ENCODE measurements at places on chromosomes 1 and 21.

- no peak for DNase-seq
Measured at GRCh38 chr1:191582169-191582568, 576.1 kb upstream of the RGS18 start.

- DNase-seq: no peak
Measured at GRCh38 chr1:40003156-40004093, 37.1 kb upstream of the CAP1 start.

- no peak for DNase-seq
Measured at GRCh38 chr1:55284856-55285255, 69.7 kb upstream of the USP24 start.

- no peak for DNase-seq
Measured at GRCh38 chr1:159291424-159291823, 10.7 kb upstream of the FCER1A start.

- no peak for DNase-seq
Measured at GRCh38 chr1:19757641-19758040, 42.1 kb downstream of the TMCO4 start.

- peak; percentile 48 for DNase-seq
Measured at GRCh38 chr1:147892731-147893214, 9.8 kb upstream of the GJA8 start.

- DNase-seq: no peak
Measured at GRCh38 chr1:22773981-22774832, 63.6 kb downstream of the EPHB2 start.

DNA sequence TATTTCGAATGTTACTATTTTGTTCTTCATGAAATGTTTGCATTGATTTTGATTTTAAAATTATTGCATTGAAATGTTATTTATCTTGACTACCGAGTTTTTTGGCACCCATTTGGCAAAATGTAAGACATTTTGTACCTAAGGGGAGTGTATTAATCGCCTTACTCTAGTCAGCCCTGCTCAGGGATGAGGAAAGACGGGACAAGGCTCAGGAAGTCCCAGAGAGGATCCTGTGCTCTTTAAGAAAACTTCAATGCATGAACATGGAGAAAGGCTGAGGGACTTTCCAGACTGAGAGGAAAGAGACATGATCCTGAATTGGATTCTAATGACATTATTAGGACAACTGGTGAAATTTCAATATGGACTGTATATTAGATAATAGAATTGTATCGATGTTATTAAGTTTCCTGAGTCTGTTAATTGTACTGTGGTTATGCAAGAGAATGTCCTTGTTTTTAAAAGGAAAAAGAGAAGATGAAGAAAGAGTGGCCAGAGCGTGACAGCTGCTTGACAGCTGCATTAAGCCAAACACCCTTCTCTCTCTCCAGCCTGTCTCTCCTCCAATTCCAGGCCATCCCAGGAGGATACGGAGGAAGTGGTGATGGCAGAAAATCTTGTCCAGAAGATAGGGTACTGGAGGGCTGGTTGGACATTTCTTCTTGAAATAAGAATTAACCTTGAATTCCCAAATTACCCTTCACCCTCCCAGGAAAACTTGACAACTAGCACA is 66.0 kb downstream of the PLEKHA6 start:
- DNase-seq: no peak

- DNase-seq: no peak
Measured at GRCh38 chr1:246447501-246447900, 59.6 kb downstream of the SMYD3 start.

DNA sequence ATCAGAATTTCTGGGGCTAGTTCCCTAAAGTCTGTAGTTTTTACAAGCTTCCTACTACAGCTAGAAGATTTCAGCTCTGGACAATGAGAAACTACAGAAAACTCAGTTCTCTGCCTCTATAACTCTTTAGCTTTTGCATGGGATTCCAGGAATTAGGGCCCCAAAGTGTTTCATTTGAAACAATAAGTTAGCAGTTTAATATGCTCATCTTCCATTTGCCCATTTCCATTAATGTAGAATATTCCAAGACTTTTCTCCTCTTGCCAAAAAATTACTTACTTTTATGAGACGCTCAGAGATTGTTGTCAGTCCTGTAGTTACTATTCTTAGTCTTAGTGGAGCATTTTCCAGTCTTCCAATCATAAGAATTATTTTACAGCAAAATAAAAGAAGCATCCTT is 719.9 kb downstream of the ADGRL2 start:
- DNase-seq: no peak

- no peak for DNase-seq
Measured at GRCh38 chr1:33966346-33967141, 102.7 kb downstream of the HMGB4 start.

DNA sequence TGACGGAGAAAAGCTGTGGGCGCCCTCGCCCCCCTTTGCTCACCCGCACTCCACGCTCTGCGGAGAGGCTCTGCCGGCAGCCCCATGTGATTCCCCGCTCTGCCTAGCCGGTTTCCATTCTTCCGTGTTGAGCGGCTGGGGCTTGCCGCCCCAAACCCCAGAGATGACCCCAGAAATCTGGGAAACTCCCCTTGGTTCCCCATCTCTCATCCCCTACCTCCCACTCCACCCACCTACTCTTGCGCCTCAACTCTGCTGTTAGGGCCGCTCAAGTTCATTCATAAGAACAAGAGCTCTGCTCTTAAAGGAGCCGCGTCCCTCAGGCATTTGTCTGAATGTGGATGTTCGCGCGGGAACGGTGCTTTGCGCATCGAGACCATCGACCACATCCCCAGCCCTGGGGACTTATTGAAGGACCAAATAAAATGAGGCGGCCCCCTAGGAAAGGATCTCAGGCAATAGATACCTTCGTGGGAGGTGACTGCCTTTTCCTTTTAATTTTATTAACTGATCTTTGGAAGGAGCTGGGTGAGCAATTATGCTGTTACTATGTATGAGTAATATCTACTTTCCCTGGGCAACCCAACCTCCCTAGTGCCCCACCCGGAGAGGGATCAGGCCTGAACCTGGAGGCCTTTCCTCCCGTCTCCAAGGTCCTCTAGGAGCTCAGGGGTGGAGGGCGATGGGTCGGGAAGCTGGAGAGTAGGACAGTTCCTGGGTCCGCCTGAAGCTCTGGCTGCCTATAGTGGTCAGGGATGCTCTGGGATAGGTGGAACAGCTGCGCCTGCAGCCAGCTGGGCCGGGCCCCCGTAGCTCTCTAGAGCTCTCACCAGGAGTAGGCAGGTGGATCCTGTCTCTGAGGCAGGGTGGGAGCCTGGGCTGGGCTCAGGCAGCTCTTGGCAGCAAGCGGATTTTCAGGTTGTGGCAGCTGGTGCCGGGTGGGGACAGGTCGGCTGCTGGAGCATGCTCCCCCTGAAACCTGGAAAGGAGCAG is 898 bp downstream of the MFSD2A start:
- peak; percentile 32 for DNase-seq

DNA sequence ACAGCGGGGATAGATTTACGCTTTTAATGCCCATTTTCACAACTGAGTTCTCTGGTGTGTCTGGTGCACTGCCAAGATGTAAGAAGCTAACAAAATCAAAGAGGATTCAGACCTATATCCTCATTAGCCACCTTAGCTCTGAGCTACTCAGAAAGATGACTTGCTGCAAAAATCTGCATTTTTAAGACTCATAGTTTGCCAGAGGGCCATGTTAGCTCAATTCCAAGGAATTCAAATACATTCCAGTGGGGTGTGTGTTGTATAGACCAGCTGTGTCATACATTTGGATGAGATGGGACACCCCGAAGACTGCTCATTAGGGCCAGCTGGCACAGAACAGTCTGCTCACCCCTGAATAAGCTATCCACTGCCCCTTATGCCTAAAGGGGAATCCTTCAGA is 8.9 kb downstream of the DENND2D start:
- no peak for DNase-seq

DNA sequence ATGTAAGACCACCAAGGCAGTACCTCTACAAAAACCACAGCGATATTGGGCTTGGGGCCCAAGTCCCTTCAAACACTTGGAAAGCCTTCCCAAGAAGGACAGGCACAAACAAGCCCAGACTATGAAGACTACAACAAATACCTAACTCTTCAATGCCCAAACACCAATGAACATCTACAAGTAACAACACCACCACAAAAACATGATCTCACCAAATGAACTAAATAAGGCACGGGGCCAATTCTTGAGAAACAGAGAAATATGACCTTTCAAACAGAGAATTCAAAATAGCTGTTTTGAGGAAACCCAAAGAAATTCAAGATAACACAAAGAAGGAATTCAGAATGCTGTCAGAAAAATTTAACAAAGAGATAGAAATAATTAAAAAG is 86.8 kb downstream of the COL24A1 start:
- peak; percentile 56 for DNase-seq

DNA sequence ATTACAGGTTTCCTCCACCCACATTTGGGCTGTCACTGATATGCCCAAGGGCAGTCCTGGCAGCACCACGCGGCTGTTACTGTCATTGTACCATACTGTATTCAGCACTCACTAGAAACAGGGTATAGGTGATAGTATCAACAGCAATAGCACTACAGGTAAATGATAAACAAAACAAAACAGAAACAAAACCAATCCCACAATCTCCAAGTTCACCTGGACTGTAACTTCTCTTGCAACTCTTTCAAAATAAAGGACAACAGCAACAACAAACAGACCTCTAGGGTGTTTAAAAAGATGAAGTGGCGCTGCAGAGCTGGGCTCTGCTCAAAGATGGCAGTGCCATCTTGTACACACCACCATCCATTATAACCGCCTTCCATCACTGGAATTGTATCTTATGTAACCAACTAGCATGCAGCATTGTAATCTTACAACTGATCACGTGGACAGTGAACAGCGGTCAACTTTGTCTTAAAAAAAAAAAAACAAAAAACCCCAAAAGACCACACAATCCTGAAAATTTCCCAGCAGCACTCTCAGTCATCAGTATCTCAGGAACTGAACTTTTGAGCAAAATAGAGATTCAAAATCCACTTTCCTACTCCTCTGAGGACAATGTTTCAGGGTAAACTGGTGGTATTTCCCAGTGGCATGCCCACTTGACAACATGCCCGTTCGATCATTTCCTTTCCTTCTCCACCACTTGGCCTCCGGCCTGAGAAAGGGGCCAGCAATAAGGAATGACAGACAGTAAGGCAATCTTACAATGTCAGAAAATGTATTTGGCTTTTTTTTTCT is 3.8 kb downstream of the IRF2BP2 start:
- no peak for DNase-seq

DNA sequence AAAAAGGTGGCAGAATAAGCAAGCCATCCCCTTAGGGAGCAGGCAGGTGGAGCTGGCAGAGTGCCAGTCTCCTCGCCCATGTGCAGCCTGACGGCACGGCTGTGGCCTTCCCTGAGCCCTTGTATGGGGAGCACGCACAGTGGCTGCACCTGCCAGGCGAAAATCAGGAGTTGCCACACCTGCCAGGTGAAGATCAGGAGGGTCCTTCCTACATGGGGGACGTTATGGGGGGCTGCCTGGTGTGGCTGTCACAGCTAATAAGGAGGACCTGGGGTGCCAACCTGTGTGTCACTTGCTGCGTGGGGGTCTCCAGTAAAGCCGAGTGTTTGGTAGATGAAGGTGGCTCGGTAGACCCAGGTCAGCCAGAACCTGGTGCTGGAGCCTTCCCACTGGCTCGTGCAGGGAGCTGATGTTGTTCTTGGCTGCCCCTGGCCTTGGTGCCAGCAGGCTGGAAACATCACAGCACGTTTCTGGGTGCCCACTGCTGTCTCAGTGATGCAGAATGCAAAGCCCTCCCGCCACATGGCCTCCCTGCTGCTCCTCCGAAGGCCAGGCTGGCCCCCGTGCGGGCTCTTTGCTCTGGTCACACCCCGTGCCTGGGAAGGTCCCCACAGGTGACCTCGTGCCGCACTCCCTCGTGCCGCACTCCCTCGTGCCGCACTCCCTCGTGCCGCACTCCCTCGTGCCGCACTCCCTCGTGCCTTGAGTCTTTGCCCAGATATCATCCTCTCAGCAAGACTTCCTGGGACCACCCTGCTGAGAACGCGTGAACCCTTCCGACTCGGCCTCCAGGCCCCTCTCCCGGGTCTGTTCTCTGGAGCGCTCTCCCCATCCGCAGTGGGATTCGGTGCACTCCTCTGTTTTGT is 55.4 kb downstream of the SLC37A1 start:
- DNase-seq: no peak

GRCh38 chr1:229509576-229509975 is 1.4 kb upstream of the NUP133 start:
- DNase-seq: no peak

DNA sequence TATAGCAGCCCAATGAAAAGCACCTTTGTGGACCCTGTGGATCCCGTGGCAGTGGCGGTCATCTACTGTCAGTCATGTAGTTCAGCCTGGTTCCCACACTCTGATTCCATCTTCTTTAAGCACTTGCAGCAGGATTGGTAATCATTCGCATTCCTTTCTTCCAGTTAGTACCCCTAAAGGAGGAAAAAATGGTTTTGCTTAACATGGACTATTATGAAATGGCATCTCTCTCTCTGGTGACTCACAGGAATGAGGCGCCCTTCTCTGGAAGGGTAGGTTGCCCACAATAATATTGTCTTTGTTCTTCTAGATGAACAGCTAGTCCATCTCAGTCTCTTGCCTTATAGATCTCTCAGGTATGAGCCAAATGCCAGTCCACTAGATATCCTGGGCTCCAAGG is 127.9 kb upstream of the MROH9 start:
- DNase-seq: peak; percentile 84

DNA sequence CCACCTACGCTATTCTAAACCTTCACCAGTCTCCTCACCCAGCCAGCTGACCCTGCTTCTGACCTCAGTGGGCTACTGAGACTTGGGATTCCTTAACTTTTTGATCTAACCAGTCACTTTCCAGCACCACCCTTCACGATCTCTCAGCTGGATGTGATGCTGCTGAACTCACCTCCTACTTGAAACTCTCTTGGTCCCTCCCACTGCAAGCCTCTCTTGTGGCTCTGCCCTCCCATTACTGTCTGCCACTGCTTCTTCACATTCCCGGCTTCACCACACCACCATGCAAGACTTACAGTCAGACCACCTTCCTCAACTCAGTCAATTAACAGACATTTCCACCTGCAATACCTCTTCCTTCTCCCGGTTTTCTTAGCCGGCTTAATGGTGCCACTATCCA is 6.3 kb downstream of the TAF5L start:
- no peak for DNase-seq

DNA sequence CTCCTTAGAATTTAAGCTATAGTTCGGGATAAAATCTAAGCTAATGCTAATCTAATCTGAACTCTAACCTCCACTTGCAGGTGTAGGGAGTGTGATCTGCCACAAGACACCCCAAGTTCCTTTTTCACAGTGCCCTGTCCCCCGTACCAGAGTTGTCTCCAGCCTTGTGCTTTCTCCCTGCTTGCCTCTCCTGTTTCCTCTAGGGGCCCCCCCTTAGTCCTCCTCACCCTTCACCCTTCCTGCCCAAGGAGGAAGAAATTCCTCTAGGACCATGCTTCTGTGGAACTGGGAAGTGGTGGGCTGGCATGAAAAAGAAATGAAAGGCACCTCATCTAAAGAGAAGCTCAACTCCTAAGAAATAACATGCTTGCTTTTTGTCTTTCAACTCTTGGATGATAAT is 50.2 kb upstream of the BCL9 start:
- DNase-seq: no peak

- no peak for DNase-seq
Measured at GRCh38 chr1:11707621-11708276, 16.2 kb downstream of the DRAXIN start.

GRCh38 chr1:29282135-29282923 is 46.0 kb downstream of the PTPRU start:
- no peak for DNase-seq

- DNase-seq: no peak
Measured at GRCh38 chr21:28221984-28222383, 770.7 kb downstream of the LTN1 start.

All from foreskin melanocyte (primary cell).